ENCODE measurements at places on chromosomes 7 and 10.

DNA sequence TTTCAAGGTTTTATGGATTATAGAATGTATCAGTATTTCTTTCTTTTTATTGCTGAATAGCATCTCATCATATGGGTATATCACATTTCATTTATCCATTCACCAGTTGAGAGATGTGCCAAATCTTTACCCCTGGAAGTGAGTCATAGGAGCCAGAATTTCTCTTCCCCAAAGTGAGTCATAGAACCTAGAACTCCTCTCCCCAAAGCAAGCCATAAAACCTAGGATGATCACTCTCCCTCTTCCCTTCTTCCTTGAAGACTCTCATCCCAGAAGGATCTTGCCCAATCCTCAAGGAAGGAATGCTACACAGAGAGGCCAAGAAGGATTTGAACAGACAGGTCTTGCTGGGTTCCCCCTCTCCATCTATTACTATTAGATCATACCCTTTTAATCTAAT, 199.9 kb downstream of the EVX1 start:
- DNase-seq = no peak

DNA sequence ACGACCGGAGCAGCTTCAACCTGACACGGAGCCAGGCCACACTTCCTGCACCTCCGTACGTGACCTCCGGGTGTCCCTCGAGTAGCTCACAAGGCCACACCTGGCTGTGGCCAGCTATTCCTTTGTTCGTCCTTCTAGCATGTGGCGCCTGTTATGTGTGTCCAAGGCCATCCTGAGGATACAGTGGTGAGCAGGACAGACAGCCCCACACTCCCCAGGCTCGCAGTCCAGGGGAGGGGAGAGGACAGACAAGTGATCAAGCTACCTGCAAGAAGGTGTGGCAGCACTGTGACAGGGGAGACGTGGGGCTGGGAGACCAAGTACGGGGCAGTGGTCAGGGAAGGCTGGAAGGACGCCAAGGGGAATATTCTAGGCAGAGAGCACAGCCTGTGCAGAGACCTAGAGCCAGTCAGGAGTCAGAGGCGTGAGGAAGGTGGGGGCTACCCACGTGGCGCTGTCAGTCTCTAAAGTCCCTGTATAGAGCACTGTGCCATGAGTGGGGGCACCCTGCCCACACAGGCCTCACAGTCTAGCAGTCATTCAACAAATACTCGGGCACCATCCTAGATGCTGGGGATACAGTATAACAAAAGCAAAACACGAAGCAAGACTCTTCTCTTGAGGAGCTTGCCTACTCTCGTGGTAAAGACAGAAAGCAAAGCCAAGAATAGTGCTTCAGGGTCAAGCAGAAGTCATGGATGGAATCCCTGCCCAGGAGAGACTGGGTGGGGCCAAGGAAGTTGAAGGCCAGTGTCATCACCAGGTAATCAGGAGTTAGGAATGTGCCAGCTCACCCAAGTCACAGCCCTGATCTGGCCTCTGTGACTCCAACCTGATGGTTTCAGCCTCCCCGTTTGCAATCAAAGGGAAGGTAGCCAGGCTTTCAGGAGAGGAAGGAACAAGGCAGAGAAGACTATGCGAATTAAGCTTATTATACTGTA, 58.6 kb downstream of the PROSER2 start:
- DNase-seq = no peak

- DNase-seq = no peak
Observed at GRCh38 chr10:856416-857157, 74.9 kb downstream of the LARP4B start.

GRCh38 chr10:102714621-102715455, at the start of gene SFXN2:
Gene SFXN2, plus strand, starts transcription at chr10:102714636. Its CDS starts 12,001 bp downstream, at chr10:102726637.
- DNase-seq = peak; percentile 51

- DNase-seq = no peak
Observed at GRCh38 chr7:90396420-90396819, 6.8 kb upstream of the CLDN12 start.

GRCh38 chr10:107072028-107072427, 92.5 kb downstream of the SORCS1 start:
- DNase-seq = no peak

DNA sequence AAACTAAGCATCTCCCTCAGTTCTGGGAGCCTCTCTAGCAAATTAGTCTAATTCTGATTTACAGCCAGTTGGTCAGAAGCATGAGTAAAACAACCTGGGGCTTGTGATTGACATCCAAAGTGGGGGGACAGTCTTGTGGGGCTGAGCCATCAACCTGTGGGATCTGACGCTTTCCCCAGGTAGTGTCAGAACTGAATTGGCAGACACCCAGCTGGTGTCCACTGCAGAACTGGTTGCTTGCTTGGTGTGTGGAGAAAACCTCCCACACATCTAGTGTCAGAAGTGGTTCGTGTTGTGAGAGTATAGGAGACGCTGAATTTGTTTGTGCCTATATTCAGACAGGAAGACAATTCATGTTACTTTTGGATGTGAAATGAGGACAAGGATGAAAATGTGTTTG, 92.2 kb upstream of the PDCD4 start:
- DNase-seq = peak; percentile 53

GRCh38 chr10:42996588-42996987, 80.3 kb upstream of the RET start:
- no peak for DNase-seq

DNA sequence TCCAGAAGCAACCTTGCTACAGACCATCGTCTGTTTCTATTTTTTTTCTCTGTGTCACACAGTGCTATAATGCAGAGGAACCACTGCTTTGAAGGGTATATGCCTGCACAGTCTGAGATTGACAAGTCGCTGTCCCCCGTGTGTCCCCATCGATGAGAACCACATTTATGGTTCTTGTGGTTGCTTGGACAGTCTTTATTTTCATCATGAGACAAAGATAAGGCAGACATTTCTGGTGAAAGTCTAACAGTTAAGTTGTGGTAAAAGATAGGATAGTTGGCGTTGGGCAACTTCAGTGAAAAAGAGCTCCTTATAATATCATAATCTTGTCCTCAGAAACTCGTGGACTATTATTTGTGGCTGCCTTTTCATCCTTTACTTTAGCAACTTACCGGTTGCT, 6.3 kb upstream of the AKR1E2 start:
- DNase-seq = no peak

GRCh38 chr10:126302826-126303665, 85.2 kb downstream of the ADAM12 start:
- DNase-seq = no peak

DNA sequence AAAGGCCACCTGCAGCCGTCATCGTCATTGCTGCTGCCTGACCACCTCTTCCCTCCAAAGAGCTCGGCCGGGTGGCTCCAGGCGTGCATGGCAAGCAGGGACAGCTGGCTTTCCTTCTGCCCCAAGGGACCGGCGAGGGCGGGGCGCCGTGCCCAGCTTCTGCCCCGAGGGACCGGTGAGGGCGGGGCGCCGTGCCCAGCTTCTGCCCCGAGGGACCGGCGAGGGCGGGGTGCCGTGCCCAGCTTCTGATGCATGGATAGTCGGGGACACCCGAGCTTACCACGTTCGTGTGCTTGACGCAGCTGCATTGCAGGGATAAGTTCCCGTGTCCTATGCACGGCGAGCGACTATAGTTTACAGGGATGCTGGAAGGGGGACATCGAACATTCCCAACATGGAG, 27.0 kb downstream of the CFAP46 start:
- no peak for DNase-seq

- no peak for DNase-seq
Observed at GRCh38 chr10:129580010-129580409, 113.0 kb downstream of the MGMT start.

GRCh38 chr7:157309988-157310668, 26.7 kb upstream of the DNAJB6 start:
- DNase-seq = no peak

DNA sequence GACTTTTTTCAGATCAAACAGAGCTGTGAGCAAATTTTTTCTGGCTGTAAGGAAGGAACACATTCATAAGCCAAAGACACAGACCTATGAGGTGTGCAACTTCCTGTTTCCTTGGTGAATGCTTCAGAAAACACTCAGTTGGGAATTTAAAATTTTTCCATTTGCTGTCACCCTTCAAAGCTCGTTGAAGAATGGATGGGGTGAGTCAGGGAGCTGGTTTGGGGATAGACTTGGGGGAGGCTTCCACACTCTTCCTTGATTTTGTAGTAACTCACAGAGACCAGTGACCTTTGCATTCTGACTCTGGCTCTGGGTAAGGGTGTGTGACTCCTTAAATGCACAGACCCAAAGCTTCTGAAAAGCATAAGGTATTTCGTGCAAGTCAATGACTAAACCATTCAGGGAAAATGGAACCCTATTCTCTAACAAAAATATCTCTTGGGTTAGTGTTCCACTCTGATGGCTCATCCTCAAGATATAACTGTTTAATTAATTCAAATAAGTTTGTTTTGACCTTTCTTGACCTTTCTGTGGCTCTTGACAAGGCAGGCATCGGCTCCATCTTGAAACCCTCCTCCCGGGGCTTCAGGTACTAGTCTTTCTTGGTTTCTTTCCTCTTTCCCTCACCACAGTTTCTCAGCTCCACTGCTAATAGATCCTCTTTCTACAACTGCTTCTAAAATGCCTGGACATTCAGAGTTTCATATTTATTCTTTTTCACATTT, 227.8 kb upstream of the INHBA start:
- DNase-seq = no peak

DNA sequence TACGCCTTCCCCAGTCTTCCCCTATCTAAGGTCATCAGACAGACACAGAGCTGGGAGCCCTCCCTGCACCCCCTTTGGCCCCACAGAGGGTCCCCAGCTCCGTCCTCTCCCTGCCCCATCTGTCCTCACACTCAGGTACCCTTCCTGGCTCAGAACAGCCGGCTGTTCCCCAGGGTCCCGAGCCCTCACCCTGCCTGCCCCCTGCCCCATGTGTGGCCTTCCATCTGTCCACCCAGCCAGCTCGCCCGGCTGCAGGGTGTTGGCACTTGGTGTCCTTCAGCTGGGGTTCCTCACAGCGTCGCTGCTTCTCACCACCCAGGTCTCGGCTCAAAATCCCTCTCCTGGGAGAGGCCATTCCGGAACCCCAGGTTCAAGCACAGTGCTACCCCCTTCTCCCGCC, 28.9 kb upstream of the ELFN1 start:
- no peak for DNase-seq

GRCh38 chr10:3623746-3624145, 161.3 kb downstream of the KLF6 start:
- DNase-seq = no peak

DNA sequence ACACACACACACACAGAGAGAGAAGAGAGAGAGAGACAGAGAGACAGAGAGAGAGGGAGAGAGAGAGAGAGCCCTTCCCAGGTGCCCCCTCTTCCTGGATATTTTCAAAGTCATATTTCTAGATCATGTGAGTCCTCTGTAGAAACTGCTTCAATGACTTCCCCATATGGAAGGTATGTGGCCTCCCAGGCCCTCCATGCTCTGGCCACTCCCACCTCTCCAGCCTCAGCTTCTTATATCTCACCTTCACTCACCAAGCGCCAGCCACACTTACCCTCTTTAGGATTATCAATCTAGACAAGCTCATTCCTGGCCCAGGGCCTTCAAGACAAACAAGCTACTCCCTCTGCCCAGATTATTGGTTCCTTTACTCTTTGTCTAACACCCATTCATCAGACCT, 259.7 kb downstream of the MTERF1 start:
- DNase-seq = no peak

- DNase-seq = no peak
Observed at GRCh38 chr10:2703953-2704352, 363.4 kb upstream of the PFKP start.

GRCh38 chr7:28685644-28686417, 272.3 kb downstream of the TRIL start:
- DNase-seq = no peak

DNA sequence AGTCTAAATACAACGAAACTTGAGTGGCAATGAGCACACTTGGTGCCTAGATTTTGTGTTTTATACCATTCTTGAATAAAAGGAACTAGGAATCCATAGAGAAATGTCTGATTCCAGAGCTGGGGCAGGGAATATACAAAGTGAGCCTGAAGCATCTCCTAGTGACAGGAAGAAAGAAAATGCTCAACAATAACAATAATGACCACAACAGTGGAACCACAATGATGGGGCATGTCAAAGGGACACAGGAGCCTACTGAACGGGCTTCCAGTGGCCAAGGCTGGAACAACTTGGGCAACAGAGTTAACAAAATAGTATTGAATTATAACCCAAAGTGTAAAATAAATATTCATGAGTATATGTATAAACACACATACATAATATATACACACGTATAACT, 94.4 kb upstream of the ADCY1 start:
- DNase-seq = no peak

GRCh38 chr7:90678986-90679385, 82.9 kb downstream of the CDK14 start:
- DNase-seq = no peak

- no peak for DNase-seq
Observed at GRCh38 chr7:148915211-148915610, 31.1 kb upstream of the EZH2 start.

- no peak for DNase-seq
Observed at GRCh38 chr7:100839361-100839760, 12.0 kb upstream of the EPHB4 start.

- DNase-seq = no peak
Observed at GRCh38 chr10:93166134-93166533, 92.4 kb downstream of the CYP26A1 start.

DNA sequence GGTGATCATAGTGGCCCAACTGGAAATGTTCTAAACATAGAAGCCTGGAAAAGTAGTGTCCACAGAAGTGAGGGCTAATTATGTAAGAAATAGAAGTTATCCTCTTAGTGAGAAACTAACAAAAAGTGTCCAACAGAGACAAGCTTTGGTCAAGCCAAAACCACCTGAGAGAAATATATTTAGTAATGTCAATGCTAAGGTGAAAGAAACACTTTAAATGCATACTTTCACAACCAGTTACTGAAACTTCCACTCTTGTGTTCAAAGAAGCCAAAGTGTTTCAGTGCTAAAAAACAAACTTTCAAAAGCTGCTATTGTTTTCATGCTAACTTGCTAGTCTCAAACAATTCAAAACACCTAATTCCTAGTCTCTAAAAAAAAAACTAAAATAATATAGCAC, 18.1 kb downstream of the RAB11FIP2 start:
- no peak for DNase-seq

DNA sequence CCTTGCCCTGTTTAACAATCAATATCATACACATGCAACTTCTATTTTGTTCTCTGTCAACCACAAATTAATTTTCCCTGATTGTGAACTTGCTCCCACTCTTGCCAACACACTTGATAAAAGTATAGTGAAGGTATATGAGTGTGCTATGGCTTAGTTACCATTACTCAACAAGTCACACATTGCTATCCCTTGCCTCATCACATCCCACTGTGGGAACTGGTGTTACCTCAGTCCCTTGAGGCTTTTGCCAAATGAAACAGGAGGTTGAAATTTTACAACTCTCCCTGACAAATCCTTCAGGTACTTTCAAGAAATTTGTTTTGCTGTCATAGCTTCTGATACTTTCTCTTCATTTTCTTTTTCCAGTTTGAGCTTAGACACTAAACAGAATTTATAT, 472.5 kb upstream of the SEMA3D start:
- DNase-seq = no peak

DNA sequence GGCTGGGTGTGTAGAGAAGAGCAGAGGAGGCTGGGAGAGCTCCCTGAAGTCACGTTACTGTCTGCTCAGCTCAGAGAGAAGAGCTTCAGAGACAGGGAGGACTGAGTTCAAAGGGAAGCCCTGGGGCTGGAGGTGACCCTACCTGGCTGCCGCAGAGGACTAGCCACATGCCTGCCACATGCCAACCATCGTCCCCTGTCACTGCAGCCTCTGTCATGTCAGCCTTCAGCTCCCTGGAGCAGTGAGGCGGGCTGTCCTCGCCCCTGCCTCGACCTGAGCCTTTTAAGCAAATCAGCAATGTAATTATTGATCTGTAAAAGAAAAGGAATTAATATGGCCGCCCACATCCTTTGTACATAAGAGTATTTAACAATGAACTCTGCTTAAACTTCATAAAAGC, 89.3 kb upstream of the RET start:
- no peak for DNase-seq

GRCh38 chr10:61542596-61542995, 89.4 kb upstream of the TMEM26 start:
- DNase-seq = no peak
